ENCODE measurements at places on chromosomes 5 and 9.

GRCh38 chr5:86909418-86910295, 291.9 kb downstream of the COX7C start:
- DNase-seq: no peak

GRCh38 chr5:173229382-173229959, 5.5 kb downstream of the NKX2-5 start:
- no peak for DNase-seq

GRCh38 chr9:134835448-134835847, 45.2 kb upstream of the FCN2 start:
- DNase-seq: no peak

DNA sequence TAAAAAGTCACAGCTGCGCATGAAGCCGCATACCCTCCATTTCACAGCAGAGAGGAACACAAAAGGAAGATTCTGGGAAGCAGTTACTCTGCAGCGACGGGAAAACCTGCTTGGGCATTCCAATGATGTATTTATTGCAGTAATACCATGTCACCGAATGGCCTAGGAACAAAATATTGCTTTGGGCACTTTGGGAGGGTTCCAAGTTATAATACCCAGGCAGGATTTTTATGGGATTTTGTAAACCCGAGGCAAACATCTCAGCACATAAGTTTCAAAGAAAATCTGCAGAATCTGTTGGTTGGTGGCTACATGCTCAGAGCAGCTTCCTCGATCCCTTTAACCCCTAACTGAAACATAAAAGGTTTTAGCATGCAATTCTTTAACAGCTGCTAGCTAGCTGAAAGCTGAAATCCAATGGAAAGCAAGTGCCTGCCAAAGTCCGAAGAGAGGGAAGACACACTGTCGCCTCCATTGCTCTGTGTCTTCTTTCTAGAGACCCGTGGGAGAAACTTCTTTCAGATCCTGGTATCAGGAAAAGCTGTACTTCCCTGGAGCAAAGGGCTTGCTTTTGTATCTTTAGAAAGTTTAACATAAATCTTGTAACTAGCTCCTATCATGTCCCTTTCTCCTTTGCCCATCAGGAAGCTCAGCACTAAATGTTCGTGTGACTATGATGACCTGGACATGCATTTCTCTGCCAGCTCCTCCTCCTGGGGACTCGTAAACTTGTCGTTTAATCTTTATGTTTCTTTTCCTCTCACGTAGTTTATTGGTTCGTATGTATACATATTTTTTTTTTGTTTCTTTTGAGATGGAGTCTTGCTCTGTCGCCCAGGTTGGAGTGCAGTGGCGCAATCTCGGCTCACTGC, 195.0 kb downstream of the MAPKAP1 start:
- no peak for DNase-seq

GRCh38 chr5:31052937-31053658, 140.4 kb upstream of the CDH6 start:
- no peak for DNase-seq

- DNase-seq: no peak
Measured at GRCh38 chr5:122121479-122122465, 7.6 kb upstream of the ZNF474 start.

GRCh38 chr9:130745210-130745800, 51.7 kb downstream of the EXOSC2 start:
- DNase-seq: no peak

DNA sequence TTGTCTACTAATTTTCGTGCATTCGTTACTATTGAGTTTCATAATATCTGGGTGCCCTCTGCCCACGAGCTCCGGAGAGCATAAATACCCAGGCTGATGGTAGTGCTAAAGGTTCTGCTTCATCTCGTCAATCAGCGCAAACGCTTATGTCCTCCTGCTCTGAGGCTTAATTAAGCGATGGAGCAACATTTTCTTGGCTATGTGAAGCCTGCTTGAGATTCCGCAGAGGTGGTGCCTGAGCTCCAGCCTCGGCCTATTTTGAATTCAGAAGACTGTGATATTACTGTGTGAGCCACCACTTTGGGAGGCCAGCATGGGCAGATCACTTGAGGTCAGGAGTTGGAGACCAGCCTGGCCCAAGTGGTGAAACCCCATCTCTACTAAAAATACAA, 44.8 kb downstream of the ANXA2R start:
- no peak for DNase-seq

GRCh38 chr9:91082731-91083130, 279.0 kb downstream of the AUH start:
- no peak for DNase-seq

DNA sequence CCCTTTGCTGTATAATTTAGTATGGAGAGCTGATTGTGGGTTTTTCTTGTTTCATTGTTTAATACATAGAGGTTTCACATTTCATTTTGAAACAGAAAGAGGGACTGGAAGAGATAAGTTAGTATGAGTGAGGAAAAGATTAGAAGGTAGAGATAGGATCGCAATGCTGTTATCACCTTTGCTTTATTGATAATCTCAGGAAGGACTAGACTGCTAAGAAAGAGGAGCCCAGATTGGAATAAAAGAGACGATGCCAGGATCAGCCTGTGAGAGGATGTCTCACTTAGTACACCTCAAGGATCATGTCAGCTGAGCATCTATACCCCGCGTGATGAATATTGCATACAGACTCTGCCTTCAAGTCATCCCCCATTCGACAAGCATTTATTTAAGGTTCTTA, 178.0 kb upstream of the DMAC1 start:
- DNase-seq: no peak

DNA sequence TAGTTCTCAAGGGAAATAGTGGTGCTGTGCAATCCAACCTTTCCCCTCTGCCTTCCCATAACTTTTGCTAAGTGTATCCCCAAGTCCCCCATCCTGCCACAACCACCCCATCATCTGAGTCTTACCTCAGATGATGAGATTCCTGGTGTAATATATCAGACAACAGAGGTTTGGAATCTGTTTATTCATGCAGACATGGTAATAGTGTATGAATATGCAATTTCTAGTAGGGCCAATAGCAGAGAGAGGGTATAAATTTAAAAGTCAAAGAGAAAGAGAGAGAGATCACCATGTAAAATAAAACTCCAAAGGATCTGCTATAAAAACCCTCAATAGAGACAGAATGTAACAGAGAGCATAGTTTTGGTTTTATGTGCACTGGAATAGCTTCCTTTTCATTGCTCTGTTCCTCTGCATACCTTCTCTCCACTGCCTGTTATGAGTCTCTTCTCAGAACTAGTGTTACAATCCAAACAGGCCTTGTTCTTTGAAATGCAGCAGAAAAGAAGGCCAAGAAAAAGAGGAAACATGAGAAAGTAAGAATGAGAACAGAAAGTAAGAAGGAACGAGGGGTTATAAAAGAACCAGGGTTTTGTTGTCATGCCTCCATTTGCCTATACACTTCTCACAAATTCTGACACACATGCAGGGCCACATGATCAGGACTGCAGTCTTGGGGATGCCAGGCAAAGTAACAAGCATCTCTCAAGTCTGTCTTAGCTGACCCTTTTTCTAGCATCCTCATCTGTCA, 278.0 kb downstream of the CETN3 start:
- DNase-seq: no peak

- no peak for DNase-seq
Measured at GRCh38 chr5:35789732-35790456, 66.8 kb upstream of the IL7R start.

DNA sequence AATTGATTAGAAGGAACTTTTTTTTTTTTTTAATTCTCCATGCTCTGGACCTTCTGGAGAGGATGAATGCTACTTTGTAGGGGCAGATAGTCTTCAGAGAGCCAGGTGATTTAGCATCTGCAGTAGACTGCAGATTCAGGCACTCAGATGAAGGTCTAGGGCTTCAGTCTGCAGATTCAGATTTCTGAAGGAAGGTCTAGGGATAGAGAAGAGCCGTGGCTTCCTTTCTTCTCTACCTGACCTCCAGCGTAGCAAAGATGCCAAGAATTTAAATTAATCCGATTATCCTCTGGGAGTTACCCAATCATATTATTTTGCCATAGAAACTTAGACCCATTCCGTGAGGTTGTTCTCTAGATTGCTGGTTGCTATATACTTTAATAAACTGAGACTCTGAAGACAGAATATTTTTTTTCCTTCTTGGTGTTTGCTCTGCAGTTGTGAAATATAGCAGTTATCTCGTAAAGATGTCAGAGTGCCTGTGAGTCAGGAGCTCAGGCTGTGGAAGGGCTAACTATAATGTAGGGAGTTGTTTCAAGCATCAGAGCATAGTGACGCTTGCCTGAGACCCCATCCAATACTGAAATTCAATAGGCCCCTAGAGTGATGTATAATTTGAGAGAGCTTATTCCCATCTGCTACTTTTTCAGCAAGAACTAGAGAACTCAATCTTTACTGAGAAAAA, 132.7 kb upstream of the SLC12A2 start:
- no peak for DNase-seq

DNA sequence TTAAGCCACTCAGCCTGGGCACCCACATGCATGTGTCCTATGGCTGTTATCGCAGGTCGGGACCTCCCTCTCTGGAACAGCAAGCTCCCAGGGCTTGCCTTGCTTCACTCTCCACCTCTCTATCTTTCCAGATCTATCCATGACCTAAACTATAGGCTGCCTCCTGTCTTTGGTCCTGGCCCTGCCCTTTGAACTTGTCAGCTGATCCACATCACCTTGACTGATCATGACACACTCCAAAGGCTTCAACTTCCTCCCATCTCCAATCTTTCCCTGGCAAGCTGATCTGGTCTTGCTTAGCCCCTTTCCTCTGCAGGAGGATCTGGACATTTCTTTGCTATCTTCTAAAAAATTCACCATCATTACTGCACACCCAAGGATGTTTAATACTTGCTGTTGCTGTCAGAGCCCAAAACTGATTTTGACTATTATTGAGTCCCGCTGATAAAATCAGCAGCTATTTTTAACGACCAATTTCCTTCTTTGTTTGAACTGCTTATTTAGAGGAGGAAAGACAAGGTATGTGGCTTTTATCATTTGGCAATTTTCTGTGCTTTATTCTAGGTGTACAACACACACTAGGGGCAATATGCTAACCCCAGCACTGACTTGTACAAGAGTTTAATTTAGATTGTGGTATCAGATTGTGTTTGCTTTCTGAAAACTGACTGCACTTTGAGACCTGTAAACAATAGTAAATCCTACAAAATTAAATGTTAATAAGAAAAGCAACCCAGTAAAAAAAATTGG, 33.5 kb downstream of the CARTPT start:
- no peak for DNase-seq

DNA sequence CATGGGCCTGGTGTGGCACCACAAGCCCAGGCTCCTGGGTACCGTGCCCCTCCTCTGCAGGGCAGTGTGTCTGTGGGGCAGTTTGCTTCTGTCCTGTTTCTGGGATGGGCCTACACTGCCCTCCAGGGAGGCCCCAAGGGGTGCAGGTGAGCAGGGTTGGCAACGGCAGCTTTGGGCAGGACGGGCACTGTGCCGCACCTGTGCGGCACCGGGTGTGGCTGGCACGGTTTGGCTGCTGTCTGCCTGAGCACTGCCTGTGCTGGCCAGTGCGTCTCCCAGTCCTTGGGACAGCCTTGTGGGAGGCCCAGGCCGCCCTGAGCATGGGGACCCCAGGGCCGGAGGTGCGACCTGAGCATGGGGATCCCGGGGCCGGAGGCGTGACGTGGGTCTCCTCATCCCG, 37.2 kb downstream of the RXRA start:
- DNase-seq: no peak

Measured in glutamatergic neuron (in vitro differentiated cells).